ENCODE measurements at places on chromosomes 5 and 9.

DNA sequence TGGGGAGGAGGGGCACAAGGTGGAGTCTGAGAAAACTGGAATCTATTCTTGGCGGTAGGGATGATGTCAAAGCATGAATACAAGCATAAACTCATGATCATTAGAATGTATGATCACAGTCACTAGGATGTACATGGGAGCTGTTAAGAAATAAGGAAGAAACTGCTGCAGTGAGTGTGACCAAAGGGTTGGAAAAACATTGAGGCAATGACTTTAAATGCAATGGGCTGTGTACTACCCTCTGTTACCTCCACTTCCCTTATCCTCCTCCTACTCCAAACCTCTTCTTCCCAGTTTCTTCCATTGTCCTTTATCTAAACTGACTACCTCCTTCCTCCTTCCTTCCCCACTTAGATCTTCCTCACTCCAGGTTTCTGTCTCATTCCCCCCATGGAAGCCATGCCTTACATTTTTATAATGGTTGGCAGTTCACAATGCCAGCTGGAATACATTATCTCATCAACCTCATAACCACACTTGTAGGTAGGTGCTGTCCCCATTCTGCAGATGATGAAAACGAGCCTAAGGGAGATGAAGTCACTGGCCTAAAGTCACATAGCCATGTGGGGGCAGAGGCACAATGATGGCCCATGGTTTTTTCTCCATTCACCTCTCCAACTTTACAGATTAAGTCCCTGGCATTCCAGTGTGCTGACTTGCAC, 21.9 kb upstream of the TNFSF15 start:
- no peak for DNase-seq

GRCh38 chr5:143229896-143230675, 173.4 kb downstream of the NR3C1 start:
- DNase-seq, result no peak

DNA sequence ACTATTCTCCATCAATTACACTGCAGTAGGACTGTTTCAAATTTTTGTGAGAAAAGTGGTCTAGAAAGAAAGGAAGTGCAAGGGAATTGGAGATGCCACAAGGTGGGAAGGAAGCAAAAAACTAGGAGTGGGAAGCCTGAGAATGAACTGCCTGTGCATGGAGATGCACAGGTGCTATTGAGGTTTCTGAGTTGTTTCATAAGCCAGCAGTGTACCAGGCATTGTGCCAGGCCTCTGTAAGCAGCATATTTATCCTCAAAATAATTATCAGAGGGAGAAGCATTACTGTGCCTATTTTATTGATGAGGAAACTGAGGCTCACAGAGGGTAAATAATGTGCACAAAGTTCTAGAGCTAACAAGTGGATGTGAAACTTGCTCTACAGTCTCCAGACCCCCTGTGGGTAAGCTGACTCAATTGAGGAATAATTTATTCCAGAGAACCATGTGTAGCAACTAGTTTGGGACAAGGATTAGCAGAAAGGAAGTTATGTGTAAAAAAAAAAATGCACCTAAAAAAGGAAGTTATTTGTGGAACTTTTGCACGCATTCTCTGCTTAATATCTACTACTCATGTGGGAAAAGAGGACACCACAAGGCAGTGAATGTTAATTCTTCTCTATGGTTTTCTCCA, 96.7 kb downstream of the SNCAIP start:
- peak; percentile 28 for DNase-seq

DNA sequence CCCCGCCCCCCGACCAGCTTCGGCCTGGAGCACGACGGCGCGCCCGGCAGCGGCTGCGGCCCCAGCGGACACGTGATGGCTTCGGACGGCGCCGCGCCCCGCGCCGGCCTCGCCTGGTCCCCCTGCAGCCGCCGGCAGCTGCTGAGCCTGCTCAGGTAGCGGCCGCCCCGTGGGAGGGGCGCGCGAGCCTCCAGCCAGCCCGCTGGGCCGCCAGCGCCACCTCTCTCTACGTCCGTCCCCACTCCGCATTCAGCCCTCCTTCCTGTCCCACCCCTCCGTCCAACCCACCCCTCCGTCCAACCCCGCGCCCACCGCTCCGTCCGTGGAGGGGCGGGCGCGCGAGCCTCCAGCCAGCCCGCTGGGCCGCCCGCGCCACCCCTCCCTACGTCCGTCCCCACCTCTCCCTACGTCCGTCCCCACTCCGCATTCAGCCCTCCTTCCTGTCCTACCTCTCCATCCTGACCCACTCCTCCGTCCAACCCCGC, 6.5 kb downstream of the ADAMTS13 start:
- no peak for DNase-seq

DNA sequence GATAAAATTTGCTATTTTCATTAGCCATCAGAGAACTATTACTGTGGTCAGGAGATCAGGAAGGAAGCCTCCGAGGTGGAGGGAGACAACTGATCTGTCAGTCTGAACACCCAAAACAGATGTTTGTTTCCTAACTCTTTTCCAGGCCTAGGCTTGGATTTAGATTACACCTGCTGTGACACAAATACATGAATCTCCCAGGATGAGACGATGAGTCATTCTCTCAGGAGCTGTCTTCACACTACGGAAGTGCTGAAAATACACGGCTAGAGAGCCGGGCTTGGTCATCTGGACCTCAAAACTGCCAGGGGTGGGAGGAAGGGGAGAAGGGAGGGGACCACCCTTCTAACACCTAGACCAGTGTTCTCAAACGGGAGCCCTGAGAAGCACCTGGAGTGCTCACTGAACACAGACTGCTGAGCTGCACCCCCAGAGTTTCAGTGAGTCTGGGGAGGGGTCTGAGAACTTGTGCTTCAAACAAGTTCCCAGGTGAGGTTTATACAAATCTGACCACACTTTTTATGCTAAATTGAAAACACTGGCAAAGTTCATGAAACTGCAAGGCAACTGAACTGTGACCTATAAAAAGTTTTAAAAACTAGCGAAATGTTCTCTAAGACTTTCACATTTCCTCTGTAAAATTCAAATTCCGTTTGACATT, 80.3 kb upstream of the EQTN start:
- DNase-seq, result no peak

DNA sequence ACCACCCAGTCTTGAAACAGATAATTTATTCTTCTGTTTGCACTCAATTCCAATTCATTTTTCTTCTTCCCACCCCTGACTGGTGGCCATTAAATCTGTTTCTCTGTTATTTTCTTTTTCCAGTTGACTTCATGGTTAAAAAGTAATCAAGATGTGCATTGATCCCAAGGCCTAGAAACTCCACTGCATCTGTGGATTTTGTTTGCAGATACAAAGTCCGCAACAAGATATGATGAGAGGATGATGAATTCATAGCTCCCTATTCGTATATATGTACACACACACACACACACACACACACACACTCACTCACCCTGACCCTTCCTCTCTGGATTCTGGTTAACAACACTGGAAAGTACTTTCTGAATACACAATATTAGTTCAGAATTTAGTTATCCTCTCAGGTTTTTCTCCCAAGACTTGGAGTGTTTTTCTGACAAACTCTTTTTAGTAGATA, 52.4 kb downstream of the CD180 start:
- DNase-seq, result no peak

- no peak for DNase-seq
Measured at GRCh38 chr9:125745682-125746016, 1.5 kb upstream of the PBX3 start.

Data from astrocyte of the cerebellum (primary cell).